ENCODE measurements at places on chromosomes 2 and 18. TPM values are rescaled to one million over a fixed set of nuclear protein-coding genes. Genes with fewer than 3 reads are reported as not detected.

Gene GALNT14
- polyA plus RNA-seq, result not detected

Gene NYAP2
- not detected for polyA plus RNA-seq

Gene RAB17
- not detected for polyA plus RNA-seq

Gene STAT4
- polyA plus RNA-seq, result 69.7 TPM

Gene TWIST2
- not detected for polyA plus RNA-seq

Gene MEIS1
- not detected for polyA plus RNA-seq

Gene NPHP1
- 1.3 TPM for polyA plus RNA-seq

Gene CMPK2
- 6.3 TPM for polyA plus RNA-seq

All from CD4-positive, alpha-beta memory T cell (primary cell).